Suprapubic skin (tissue), 4 donors: ENCODE measurements at places on chromosomes 6 and 20.
A peak's percentile ranks its signal among the peaks of the same experiment; 100 is the strongest.

GRCh38 chr6:95133578-95133977 lies 443.8 kb upstream of the MANEA start:
- DNase-seq: no peak

- DNase-seq: no peak
Observed at GRCh38 chr6:137033828-137034227, 10.9 kb downstream of the IL20RA start.

- no peak for DNase-seq
Observed at GRCh38 chr6:145036236-145036635, 699.1 kb downstream of the EPM2A start.

GRCh38 chr6:63565058-63565726 lies 7.1 kb upstream of the LOC128125822 start:
- no peak for DNase-seq

GRCh38 chr20:59706400-59706693 lies 102.0 kb downstream of the PHACTR3 start:
- DNase-seq: no peak

DNA sequence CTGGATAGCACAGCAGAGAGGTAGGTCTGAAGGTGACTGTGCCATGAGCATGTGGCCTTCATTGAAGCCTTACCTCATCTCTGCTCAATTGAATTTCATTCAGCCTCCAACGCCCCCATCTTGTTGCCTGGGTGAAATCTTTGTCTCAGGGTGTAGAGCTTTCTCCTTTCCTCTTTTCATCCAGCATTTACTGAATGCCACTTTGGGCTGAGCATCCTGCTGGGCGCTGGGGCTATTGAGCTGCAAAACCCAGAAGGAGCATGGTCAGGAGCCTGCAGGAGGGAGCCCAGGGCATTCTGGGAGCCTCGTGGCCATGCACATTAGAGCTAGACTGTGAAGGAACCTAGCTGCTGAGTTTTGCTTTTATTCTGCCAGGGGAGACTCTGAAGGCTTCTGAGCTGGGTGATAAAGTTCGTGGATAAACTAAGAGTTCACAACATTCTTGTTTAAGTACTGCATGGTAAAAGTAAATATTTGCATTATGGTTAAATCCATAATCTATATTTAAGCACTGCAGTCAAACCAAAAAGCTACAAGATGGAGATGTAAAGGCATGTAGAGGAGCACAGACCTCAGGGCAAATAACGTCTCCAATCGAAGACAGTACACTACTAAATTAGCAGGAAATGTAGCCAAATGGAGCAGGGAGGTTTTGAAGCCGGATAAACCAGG lies 13.2 kb upstream of the ASXL1 start:
- no peak for DNase-seq

- peak; percentile 3 for DNase-seq
Observed at GRCh38 chr20:46121184-46121930, 3.2 kb downstream of the CD40 start.

- no peak for DNase-seq
Observed at GRCh38 chr6:135667691-135668455, 170.3 kb upstream of the AHI1 start.

DNA sequence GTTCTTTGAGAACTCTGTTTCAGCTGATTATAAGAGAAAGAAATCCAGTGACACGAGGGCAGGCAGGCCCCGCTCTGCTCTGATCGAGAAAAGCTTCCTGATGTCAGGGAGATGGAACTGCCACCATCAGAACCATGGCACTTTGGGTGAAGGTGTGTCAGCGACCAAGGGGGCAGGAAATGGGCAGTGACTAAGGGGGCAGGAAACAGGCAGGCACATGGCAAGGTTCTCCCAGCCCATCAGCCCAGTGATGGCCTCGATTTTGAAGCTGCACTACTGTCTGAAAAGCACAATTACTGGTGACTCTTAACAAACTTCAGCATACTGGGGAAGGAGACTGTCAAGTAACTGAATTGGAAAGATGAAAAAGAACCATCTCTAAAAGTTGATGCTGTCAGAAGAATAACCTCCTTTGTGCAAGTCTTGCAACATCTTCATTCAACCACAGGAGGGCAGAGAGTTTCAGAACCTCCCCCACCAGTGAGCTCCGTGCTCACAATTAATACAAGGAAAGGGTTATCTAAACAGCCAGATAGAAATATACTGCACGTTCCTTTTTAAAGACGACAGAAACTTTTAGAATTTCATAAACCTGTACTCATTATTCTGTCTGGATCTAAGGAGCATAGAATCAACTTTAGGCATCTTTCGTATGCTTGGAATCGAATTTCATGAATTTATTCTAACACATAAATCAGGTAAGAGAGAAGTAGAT lies 39.1 kb downstream of the TMX4 start:
- DNase-seq: no peak

DNA sequence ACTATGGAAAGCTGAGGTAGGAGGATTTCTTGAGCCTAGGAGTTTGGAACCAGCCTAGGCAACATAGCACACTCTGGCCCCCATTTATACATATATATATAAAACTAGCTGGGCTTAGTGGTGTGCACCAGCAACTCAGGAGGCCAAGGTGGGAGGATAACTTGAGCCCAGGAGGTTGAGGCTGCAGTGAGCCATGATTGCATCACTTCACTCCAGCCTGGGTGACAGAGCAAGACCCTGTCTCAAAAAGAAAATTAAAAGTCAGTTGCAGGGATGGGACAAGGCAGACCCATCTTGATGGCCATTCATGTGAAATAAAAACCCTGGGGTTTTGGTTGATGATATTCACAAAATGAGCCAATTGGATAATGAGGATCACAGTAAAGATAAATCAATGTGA lies 6.6 kb upstream of the GTF2H4 start:
- no peak for DNase-seq

GRCh38 chr20:16317445-16318362 lies 255.5 kb downstream of the KIF16B start:
- DNase-seq: no peak

DNA sequence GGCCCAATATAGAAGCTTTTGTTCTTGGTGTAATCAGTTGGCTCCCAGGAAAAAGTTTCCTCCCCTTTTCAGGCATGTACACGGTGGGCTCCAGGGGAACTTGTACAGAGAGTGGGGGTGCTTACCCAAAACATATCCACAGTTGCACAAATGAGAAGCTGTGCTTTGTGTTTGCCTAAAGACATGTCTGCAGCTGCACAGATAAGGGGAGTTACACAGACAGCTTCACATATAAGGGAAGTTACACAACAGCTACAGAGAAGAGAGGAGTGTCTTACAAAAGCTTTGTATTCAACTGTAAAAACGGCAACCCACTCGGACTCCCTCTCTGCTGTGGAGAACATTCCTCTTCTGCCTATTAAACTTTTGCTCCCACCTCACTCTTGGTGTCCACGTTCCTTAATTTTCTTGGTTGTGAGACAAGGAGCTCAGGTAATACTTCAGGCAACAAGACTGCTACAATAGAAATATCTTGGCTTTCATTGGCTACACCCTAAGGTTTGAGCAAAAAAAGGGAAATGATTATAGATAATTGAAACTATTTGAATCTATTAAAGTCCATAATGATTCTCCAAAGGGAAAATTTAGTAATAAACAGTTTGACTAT lies 7.4 kb upstream of the PNRC1 start:
- DNase-seq: no peak

DNA sequence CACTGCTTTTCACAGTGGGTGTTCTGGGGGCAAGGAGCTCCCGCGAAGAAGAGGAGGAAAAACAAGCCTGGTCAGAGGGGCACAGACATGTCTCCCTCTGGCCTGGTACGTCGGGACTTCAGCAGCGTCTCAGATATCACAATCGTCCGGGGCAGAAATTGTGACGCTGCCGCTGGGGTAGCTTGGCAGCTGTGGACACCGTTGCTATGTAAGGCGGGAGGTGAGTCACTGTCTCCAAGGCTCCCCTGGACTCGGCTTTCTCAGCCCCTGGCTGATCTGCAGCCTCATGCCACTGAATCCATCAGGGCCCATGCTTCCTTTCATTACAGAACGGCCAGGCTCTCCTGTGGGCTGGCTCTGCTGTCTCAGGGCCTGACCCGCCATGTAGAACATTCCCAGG lies 98.7 kb downstream of the SULF2 start:
- no peak for DNase-seq

DNA sequence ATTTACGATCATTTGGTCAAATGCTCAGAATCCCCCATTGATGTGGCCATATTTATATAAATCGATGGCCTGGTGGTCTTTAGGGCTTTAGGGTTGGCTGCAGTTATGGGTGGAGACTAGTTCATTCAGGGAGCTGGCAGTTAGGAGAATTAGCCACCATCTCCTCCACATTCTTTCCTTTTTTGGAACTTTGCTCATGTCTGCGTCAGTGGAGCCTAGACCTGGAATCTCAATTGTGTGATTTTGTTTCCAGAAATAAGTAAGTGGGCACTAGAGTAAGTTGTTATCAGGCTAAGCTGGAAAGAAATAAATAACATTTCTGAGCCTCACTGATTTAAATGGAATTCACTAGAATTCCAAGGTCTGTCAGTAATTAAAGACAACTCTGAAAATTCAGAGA lies 29.0 kb upstream of the ELOVL5 start:
- no peak for DNase-seq

DNA sequence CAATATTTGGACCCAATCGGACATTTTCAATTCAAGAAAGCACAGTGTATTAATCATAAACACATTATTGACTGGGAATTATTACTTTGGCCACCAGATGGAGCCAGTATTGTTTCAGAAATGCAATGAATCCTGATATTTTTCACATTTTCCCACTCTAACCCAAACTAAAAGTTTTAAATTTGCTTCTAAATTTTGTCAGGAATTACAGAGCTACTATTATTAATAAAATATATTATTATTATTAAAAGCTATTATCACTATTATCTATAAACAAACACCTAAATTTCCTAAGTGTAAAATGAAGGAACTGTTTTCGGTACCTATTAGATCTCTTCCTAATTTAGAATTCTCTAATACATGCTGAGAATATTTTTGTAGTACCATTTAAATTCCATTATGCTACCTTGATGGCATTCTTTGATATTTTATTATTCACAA lies 245.3 kb downstream of the OGFRL1 start:
- DNase-seq: no peak

- DNase-seq: peak; percentile 50
Observed at GRCh38 chr6:167787896-167788562, 38.7 kb upstream of the AFDN start.

DNA sequence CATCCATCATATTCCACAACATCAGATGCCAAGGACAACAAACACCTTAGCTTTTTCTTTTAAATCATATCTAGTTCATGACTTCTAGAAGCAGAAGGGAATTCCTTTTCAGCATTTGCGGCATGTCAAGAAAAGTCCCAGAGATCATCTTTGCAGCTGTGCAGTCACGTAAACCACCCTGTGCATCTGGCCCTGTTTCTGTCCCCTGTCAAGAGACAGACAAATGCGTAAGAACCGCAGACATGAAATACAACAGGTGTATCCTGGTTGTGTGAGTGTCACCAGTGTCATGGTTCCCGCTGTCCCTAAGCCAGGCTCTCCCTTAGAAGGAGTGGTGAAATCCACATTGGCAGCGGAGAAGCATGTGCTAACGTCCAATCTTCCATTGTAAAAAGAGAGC lies 28.1 kb downstream of the LY86 start:
- no peak for DNase-seq

DNA sequence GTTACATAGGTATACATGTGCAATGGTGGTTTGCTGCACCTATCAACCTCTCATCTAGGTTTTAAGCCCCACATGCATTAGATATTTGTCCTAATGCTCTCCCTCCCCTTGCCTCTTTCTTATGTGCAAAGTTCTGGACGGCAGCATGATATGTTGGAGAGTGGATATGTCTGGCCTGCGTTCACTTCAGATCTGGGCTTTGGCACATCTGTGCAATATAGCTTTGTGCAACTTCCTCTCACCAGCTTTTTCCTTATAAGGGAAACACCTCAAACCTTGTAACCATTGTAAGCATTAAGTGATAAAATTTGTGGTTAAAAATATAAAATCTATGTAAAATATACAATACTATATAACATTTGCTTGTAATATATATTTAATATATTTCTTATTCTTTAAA lies 288.0 kb downstream of the PHACTR1 start:
- no peak for DNase-seq

- no peak for DNase-seq
Observed at GRCh38 chr6:5361396-5361795, 100.1 kb downstream of the FARS2 start.

DNA sequence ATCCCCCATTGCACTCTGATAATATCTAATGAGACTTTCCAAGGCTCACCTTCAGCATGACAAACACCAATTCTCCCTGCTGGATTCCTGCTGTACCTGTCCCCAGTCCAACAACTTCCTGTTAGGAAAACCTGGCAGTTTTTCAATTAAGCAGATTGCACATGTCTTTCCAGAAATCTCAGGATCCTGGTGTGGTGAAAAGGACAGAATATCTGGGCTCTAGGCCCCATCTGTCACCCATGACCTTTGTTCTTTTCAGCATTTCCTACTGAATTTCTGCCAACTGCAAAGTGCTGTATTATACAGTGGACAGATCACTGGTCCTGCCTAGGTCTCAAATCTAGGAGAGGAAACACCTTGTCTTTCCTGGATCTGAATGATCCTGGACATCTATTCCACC lies 27.7 kb upstream of the DTNBP1 start:
- no peak for DNase-seq

DNA sequence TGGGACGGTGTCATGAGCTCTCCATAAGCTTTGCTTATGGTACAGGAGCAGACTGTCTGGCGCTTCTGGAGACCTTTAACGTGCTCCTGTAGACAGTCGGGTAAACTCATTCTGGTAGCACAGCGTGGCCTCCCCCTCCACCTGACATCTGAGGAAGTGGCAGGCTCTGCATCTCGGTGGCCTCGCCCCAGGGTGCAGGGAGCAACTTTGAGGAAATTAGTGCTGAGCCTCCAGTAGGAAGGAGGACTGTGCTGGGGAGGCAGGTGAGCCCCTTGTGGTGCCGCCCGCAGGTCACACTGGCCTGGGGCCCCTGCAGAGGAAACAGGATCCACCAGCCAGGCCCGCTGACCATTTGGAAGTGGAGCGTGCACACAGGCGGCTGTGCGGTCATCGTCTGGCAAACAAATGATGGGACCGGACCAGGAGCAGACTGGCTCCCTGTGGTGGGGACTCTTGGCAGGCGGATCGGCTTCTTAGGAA lies 57.9 kb downstream of the SYNJ2 start:
- no peak for DNase-seq

DNA sequence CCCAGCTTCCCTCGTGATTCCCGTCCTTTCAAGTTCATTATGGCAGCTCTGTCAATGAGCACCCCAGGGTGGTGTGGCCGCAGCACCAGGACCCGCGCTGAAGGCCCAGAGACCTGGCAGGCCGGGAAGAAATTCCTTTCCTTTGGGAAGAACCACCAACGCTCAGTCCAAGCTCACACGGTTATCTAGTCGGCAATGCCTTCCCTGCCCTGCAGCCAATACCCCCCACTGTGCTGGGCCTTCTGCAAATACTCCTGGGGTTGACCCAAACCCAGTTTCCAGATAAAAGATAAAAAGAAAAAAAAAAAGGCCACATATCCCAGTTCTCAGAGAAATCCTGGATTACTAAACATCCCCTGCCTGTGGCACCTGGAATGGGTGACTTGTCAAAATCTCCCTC lies 28.7 kb downstream of the PXDC1 start:
- DNase-seq: no peak

GRCh38 chr20:4552075-4552640 lies 169.6 kb upstream of the PRND start:
- DNase-seq: no peak
